ENCODE measurements at places on chromosomes 6 and 20.

DNA sequence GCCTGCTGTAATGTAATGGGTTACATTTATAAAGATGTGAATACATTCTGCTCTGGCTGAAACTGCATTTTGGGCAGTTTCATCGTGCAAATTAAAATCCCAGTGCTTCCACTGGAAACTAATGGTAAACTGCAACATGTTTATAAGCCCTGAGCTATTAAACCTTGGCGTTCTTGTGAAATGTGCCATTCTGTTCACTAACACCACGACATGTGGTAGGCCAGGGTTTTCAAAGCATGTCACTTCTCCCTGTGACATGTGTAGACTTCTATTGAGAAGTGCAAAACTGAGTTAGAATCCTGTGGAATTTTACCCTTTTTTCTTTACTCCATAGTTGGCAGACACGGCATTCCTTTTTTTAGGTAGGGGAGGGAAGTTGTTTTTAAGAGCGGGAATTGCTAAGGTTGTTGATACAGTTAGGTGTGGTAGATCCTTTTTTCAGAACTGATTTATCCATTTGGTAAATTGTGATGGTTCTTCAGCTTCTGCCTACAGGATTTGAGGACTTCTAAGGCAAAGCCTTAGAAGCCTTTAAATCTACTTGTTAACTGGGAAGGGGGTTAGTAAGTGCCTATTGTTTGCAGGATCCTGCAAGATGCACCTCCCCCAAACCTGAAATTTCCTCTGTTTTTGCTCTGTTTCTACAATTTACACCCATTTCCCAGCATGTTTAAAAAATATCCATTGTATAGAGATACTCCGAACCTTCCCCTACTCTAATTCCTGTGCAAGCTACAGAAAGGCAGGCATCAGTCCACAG lies 4.2 kb downstream of the SASH1 start:
- DNase-seq: no peak

DNA sequence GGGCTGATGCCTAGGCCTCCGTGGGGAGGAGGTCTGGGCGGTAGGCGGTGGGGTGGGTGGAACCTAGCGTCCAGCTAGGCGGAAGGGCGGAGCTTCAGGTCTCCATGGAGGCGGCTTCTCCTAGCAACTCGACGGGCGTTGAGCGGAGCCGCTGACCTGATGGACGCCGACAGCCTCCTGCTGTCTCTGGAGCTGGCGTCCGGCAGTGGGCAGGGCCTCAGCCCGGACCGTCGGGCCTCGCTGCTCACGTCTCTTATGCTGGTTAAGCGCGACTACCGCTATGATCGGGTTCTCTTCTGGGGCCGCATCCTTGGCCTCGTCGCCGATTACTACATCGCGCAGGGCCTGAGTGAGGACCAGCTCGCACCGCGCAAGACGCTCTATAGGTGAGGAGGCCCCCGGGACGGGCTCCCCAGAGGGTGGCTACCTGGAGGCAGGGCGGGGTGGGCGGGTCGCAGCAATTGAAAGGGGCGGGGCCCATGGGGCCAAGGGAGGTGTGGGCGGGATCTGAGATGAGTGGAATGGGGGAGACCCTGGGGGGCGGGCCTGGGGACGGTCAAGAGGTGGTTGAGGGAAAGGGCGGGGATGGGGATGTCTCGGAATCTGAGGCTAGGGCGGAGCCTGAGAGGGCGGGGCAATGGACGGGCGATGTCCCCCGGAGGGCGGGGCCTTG lies at the start of gene RSPH9:
Gene RSPH9, plus strand, starts transcription at position 97 of the 673 bp plus-strand sequence. Its CDS starts 63 bp downstream, at position 160.
- DNase-seq: peak; percentile 83

DNA sequence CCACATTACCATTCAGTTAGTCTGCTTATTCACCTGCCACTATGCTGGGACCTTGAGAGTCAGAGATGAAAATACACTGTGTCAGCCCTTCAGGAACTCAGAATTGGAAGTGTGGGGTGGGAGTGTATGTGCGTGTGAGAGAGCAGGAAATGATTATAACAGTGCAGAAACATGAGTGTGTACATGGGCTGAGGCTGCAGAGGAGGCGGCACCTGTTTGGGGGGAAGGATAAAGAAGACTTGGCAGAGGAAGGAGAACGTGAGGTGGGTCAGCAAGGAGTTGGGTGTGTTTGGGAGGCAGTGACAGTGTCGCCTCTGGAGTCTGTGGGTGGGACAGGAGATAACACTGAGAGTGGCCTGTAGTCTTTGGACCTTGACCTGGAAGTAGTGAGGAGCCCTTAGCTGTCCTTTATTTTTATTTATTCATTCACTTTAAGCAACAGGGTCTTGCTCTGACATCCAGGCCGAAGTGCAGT lies 3.1 kb downstream of the CHMP4B start:
- no peak for DNase-seq

- DNase-seq: no peak
These were observed 5.0 kb downstream of the ANKRD60 start for GRCh38 chr20:58223358-58223941.

DNA sequence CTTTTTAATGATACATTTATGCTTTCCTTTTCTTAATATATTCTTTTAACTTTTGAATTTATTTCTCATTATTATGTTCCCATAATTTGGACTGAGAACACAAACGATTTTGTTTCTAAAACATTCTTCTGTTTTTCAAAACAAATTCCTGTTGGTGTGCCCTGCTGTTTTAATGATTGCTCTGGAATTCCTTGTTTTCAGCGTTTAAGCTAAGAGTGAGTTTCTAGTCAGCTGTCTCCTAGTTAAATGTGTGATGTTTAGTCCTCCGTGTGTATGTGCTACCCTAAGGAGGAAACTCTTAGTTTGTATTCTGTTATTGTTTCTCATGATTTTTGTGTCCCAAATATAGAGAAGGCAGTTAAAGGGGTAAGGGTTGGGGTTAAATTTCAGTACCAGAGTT lies 306.1 kb upstream of the RGS17 start:
- DNase-seq: no peak

GRCh38 chr6:81929828-81930227 lies 177.3 kb upstream of the TENT5A start:
- DNase-seq: no peak

GRCh38 chr6:7140631-7141378 lies 33.0 kb downstream of the RREB1 start:
- DNase-seq: peak; percentile 94

- no peak for DNase-seq
These were observed 25.5 kb upstream of the FKBP1A start for GRCh38 chr20:1418350-1418749.

- DNase-seq: no peak
These were observed 122.3 kb downstream of the JARID2 start for GRCh38 chr6:15368186-15368585.

DNA sequence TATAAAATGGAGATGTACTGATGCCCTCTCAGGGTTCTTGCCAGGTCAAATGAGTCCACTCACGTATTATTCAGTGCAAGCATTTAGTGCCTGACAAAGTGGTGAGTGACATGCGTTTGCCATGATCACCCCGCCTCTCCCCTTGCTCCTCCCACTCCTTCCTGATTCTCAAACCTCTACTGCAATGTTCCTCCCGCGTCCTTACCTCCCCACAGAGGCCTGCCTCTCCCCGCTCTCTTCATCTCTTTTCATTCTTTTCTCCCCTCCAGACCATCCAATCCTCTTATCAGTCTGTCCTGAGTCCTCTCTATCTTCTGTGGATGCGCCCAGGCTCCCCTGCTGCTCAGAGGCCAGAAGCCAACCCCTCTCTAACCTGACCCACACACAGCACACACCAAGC lies 40.7 kb downstream of the KCNK5 start:
- no peak for DNase-seq

GRCh38 chr6:71349976-71350615 lies 61.5 kb downstream of the OGFRL1 start:
- no peak for DNase-seq

- DNase-seq: no peak
These were observed 11.7 kb upstream of the SIRPG start for GRCh38 chr20:1669304-1669703.

- DNase-seq: no peak
These were observed 32.4 kb downstream of the NQO2 start for GRCh38 chr6:3031857-3032640.

GRCh38 chr6:7632501-7633290 lies 42.7 kb downstream of the SNRNP48 start:
- no peak for DNase-seq

GRCh38 chr20:34579191-34579978 lies 20.9 kb downstream of the MAP1LC3A start:
- DNase-seq: no peak

DNA sequence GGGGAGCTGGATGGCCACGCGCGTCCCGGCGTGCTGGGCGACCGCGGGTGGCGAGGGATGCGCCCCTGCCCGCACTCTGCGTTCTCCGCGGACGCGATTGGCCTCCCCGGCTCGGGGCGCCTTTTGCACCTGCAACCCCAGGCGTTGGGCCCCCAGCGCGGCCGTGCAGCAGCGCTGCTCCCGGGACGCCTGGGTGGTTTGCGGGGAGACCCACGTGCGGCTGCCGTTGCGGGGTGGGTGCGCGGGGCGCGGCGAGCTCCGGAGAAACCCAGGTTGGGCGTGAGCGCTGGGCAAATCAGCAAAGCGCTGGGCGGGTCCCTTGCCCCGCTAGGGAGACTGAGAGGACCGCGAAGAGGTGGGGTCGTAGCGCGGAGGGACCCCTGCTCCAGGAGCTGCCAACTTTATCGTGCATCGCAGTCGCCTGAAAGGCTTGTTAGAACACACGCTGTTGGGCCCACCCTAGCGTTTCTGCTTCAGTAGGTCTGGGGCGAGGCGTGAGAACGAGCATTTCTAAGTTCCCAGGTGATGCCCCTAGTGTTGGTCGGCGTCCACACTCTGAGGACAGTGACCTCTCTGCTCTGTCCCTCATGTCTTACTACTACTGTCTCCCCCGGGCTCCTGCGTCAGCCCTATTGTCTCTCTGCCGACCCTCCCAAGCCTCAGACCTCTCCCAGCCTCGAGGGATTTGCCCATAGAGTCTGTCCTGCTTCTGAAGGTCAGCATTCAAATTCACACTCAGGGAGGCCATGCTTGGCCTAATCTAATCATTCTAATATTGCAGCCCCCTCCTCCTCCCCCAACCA lies 538 bp upstream of the ZFP64 start:
- peak; percentile 52 for DNase-seq

DNA sequence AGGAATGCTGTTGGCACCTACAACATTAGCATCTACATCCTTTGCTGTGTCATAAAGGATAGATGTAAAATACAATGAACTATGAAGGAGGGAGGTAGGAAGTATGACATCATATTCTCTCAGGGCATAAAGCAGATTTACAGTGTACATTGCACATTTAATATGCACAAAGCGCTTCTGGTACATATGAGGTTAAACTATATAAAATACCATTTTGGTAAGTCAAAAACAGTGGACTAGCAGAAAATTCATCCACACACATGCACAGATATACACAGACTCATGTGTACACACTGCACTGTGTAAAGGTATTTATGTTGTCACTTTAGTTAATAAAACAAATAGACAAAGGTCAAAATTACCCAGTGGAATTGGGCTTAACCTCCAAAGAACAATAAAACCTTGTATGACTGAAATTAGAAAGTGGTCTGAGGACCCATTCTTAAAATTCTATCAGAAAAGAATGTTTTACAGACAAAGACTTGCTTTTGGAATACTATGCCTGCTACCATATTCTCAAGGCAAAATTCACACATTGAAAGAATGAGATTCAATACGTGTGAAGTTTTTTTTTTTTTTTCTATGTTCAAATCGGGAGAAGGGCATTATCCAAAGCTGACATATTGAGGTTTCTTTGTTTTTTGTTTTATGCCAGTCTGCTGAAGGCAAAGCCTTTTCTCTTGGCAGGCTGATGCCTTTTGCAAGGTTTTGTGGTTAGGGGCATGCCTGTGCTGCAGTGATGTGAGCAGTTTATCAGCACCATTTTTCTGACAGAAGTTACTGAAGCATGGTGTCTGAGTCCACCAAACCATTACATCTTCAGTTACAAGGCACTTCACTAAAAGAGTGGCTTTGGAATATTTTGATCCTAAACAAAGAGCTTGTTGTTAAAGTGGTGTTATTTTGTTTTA lies 199.0 kb downstream of the PLCB1 start:
- DNase-seq: no peak

- DNase-seq: no peak
These were observed 109.9 kb downstream of the SLC24A3 start for GRCh38 chr20:19322061-19322985.

DNA sequence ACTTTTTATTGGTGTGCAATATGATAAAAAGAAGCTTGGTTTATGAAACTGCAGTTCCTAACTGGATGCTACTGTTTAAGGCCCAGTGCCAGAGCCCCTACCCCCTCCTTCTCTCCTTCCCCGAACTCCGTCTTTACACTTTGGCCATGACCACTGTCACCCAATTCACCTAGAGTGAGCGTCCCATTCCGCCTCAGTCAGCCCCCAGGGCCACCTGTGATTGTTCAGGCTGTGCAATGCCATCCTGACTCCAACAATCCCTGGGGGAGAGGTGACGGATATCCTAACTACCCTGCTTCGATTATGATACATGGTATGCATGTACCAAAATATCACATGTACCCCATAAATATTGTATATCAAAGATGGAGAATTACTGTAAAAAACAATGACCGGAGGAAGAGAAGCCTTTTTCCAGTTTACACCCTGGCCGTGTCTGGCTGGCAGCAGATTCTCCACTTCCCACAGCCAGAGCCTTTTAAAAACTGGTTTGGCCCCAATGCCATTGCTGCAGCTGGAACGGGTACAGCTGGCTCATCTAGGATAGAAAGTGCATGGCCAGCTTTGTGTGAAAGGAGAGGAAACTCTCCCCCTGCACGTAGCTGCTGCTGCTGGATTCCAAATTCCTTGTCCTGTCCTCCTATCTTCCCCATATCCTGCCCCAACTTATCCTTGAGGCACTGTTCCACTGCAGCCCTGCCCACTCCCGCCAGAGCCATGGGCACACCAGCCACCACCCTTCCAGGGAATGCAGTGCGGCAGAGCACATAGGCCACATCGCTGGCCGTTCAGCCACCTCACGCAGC lies 99.7 kb downstream of the JPH2 start:
- peak; percentile 41 for DNase-seq

GRCh38 chr6:138278326-138278725 lies 60.0 kb upstream of the PBOV1 start:
- DNase-seq: peak; percentile 35

- no peak for DNase-seq
These were observed 33.5 kb upstream of the LGSN start for GRCh38 chr6:63353286-63353630.

GRCh38 chr6:115643762-115644161 lies 416.9 kb downstream of the FRK start:
- DNase-seq: no peak

- DNase-seq: no peak
These were observed 26.3 kb upstream of the TRAM2 start for GRCh38 chr6:52603000-52603795.

GRCh38 chr6:90124874-90125510 lies 171.7 kb downstream of the BACH2 start:
- no peak for DNase-seq

GRCh38 chr20:22404419-22405170 lies 179.8 kb downstream of the FOXA2 start:
- DNase-seq: no peak

- no peak for DNase-seq
These were observed 395.2 kb upstream of the MAP3K7 start for GRCh38 chr6:90982051-90982450.
